Stimulated activated CD4-positive, alpha-beta T cell treated with anti-CD3 and anti-CD28 coated beads, Interleukin-1b, Interleukin-23, amount 100 ng/mL, for 1 hour (primary cell): ENCODE measurements at places on chromosomes 7 and 10.

DNA sequence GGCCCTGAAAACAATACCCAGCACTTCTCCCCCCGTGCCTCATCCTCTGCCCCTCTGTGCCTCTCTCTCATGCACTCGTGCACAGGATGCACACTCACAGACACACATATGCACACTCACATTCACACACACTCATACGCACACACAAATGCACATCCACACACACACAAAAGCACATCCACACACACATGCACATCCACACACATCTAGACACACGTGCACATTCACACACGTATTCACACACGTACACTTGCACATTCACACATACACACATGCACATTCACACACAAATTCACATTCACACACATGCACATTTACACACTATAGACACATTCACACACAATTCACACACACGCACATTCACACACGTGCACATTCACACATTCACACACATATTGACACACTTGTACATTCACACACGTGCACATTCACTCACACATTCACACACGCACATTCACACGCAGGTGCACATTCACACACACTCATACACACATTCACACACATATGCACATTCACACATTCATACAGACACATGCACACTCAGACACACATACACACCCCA is 19.2 kb downstream of the SHH start:
- no peak for DNase-seq

DNA sequence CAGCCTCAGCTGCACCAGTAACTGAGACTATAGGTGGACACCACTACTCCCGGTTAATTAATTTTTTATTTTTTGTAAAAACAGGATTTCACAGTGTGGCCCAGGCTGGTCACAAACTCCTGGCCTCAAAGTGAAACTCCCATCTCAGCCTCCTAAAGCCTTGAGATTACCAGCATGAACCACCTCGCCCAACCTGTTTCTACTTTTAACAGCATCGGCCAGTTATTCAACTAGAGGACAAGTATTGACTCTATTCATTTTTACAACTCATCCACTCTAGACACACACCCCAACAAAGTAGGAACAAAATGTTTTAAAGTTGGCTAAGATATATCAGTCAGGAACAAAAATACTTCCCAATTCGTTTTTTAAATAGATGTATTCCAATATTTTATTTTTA is 334.8 kb downstream of the PARD3 start:
- no peak for DNase-seq

DNA sequence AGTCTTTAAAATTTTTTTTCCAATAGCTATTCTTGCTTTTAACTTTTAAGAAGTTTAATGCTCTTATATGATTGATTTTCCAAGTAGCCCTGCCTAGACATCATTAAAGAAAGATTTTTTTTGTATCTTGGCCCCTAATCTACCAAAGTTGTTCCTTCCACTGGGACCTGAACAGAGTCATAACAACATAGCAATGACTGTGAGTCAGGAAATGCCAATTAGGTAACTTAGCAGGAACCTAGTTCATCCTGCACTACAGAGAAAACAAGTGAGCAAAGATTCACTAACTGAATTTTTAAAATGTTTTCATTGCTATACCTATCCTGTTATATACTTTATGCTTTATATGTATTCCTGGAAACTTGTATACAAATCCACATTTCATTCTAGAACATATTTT is 284.7 kb downstream of the BICC1 start:
- DNase-seq = no peak

- DNase-seq = no peak
These were observed 210.7 kb downstream of the TRIL start for GRCh38 chr7:28747404-28747803.

DNA sequence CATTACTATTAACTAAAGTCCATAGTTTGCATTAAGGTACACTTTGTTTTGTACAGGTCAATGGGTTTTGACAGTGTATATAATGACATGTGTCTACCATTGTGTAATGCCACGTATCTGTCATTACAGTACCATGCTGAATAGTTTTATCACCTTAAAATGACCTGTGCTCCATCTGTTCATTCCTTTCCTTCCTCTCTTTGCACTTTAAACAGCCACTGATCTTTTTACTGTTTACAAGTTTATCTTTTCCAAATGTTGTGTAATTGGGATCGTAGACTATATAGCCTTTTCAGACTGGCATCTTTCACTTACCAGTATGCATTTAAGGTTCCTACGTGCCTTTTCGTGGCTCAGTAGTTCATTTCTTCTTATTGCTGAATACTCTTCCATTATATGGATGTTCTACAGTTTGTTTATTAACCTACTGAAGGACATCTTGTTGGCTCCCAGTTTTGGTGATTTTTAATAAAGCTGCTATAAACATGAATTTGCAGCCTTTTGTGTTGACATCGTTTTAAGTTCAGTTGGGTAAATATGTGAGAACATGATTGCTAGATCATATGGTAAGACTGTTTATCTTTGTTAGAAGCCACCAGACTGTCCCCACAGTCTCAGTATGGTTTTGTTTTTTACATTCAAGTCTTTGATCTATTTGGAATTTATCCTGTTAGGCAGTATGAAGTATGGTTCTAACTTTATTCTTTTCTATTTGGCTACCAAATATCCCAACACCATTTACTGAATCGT is 24.7 kb downstream of the STAM start:
- DNase-seq = no peak

DNA sequence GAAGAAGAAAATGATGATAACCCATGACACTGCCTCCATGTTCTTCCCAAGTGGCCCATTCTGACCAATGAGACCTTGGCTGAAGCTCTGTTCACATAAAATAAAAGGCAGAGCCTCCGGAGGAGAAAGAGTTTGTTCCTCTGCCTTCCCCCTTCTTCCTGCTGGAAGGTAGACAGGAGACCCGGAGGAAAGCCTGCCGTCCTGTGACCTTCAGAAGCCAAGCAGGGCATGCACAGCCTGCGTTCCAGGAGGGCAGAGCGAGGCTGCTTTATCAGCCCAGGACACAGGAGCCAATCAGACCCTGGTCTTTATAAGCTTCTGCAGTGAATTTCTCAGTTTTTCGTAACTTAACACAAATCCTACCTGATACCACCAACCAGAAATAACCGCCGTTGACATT is 8.6 kb upstream of the GRID1 start:
- DNase-seq = no peak

DNA sequence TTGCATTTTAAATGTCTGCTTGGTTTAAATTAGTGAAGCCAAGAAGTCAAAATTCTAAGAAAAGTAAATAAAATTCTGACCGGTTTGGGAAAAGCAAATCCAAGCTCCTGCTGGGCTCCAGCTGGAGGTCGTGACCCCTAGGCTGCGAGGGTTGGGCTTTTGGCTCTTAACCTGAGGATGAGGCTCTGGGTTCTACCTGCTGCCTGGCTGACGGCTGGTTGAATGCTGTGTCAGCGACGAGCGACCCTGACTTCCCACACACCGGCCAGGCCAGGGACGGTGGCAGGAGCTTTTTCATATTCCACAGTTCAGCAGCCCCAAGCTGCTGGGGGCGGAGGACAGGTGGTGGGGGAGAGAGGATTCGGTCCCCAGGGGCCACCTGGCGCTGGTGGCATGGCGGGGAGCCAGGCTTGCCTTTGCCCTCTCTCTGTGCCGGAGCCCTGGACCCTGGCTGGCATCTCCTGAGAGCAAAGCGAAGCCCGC is 843 bp upstream of the PLPP4 start:
- DNase-seq = no peak

DNA sequence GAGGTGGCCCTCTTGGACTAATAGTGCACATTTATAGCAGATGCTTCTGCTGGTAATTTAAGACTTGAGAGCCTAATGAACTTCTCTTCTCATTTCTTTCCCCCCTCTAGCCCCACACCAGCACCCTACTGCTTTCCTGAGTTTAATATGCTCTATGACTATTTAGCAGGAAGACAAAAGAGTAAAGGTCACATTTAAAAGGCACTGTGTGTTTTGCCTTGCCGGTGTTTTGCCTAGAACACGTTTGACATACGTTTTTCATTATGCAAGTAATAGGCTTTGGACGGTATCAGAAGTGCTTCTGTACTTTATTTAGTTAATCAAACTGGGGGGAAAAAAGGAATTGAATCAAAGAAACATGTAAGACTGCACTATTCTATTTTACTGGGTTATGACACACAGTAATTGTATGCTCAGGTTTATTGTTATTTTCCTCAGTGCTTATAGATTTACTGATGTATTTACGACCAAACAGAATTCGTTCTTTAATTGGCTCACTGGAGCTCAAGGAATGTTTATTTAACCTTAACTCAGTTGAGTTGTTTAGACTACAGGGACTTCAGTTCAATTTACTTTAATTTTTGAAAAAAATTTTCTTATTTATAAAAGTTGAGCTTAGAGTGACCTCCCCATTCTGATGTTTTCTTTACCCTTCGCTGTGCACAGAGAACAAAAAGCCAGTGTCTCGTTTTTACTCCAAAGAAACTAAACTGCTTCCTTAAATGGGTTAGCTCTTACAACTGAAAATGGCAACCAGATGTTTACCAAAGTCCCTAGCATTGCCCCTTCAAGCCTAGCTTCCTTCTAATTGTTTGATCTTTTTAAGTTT is 35.4 kb downstream of the CPED1 start:
- DNase-seq = no peak

GRCh38 chr7:495761-496321 is 23.8 kb downstream of the PDGFA start:
- no peak for DNase-seq

DNA sequence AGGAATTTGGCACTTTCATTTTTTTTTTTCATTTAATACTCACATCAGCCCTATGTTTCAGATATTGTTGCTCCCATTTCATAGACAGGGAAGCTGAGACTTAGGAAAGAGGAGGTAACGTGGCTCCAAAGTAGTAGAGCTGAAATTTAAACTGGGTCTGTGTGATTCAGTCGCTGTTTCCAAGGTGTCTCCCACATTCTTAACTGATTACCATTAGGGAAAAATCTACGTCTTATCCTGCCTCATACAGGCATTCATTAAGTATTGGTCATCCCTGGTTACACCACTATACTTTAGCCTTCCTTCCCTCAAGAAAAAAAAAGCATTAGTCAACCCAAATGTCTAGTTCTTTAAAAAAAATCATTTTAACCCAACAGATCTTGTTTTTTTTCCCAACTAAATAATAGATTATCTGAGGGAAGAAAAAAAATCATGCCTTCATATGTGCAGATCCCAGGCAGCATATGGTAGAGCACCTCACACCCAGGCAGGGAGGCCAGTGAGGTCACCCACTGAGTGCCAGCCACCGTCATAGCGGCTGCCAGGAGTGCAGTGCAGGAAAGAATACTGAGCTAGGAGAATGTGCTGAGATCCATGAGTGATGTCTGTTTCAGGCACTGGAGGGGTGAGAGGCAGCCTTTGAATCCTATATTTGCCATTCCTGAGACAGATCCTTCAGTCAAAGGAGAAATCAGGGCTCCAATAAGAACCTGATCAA is 59.0 kb upstream of the SORCS3 start:
- DNase-seq = no peak

DNA sequence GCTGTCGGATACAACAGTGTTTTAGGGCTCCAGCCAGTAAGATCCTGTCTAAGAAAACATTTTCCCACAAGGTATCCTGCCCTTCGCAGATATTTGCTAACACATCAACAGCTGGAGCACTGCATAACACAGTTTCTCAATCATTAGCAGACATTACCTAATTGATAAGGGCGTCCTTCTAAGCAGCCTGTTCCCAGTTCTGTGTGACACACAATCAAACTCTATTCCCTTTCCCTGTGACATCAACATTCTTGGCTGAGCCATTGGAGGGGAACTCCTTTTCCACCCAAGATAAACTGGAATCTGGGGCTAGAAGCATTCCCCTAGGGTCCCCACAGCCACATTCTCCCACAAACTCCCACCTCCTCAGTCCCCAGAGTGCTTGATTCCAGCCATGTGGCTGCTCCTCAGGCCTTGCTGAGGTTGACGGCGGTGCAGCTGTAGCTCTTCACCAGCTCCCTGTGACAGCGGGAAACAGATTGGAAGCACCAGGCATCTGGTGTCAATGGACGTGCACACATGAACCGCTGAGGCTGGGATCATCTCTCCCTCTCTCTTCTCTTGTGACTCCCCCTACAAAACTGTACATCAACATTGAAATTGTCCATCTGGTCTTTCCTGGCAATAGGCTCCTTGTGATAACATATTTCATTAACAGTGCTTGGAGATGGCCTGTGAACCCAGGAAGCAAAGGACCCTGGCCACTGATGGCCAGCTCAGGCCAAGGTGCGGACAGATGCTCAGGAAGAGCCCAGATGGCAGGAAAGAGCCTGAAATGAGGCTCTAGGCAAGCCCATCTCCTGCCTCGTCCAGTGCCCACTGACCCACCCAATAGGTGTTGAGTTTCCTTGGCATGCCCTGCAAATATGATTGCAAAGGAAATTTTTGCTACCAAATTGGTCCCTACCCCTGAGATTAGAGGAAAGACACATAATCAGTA is 131.1 kb upstream of the TBX20 start:
- DNase-seq = no peak
